ENCODE measurements at places on chromosomes 6 and 20.

DNA sequence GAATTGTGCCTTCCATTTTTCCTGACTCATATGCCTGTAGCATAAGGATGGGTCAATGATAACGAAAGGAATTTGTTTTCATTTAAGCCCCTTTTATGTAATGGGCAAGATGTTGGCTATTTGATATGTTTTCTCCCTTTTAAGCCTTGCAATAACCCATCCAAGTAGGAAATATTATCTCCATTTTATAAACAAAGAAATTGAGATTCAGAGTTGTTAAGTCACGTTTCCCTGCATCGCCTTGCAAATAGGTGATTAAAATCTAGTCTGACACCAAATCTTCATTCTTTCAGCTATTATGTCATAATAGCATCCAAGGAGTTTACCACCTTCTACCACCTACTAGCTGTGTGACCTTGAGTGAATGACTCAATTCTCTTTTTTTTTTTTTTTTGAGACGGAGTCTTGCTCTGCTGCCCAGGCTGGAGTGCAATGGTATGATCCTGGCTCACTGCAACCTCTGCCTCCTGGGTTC is 7.0 kb downstream of the HNF4A start:
- DNase-seq = no peak

GRCh38 chr6:39313526-39314272 is 520 bp downstream of the KCNK17 start:
- no peak for DNase-seq

GRCh38 chr6:120873125-120873865 is 461.0 kb downstream of the TBC1D32 start:
- DNase-seq = no peak

- no peak for DNase-seq
Observed at GRCh38 chr6:138943089-138943625, 44.9 kb downstream of the REPS1 start.
